Erythroblast (primary cell): ENCODE measurements at places on chromosomes 12 and 14.

- DNase-seq: no peak
Measured at GRCh38 chr12:73452672-73453469, 1084.8 kb upstream of the ATXN7L3B start.

- DNase-seq: no peak
Measured at GRCh38 chr12:78402366-78403134, 462.0 kb upstream of the SYT1 start.

DNA sequence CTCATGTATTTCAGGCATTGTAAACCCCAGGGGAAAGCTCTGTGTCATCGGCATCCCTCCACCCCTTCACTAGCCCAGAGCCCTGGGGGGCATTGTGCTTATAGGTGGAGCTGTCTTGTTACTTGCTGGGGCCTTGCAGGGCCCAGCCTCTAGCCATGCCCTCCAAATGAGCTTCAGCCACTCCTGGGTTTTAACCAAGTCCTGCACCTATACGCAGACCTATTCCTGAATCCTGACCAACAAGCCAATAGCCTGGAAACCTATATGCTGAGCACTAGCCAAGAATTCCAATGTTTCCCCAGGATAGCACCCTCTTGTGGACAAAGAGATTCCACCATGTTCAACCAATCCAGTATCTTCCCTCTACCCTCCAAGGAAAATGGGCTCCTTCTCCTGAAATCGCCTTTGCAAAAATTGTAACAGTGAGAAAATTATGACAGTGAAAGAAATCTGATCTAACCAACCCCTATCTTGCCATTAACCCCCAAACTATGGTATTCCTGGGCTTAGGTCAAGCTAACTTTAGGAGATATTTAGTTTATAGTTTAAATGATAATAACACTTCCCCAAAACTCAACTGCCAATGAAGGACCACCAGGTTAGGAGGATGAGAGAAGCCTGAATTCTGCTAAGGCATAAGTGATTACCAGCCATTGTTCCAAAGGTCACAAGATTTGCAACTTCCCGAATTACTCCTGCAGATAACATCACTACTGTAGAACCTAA is 55.5 kb downstream of the TTC7B start:
- DNase-seq: peak; percentile 48

DNA sequence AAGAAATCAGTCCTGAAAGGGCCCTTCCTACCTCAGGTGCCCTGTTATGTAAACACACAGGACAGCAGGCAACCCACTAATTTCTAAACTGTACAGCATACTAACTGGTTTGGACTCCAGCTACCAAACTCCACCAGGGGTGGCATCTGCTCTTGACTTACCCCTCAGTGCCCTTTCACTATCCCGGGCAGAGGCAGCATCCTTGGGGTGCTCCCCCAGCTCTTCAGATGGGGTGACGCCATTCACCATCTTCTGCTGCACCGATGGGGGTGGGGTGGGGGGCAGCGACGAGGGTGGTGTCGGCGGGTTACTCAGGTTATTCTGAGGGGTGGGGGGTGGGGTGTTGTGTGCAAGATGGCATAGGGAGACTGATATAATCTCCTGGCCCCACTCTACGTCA is 11.5 kb upstream of the PRKAG1 start:
- DNase-seq: no peak

GRCh38 chr12:129119537-129119936 is 266.3 kb downstream of the GLT1D1 start:
- DNase-seq: no peak

- DNase-seq: no peak
Measured at GRCh38 chr12:69008520-69008919, 75.5 kb upstream of the CPM start.

DNA sequence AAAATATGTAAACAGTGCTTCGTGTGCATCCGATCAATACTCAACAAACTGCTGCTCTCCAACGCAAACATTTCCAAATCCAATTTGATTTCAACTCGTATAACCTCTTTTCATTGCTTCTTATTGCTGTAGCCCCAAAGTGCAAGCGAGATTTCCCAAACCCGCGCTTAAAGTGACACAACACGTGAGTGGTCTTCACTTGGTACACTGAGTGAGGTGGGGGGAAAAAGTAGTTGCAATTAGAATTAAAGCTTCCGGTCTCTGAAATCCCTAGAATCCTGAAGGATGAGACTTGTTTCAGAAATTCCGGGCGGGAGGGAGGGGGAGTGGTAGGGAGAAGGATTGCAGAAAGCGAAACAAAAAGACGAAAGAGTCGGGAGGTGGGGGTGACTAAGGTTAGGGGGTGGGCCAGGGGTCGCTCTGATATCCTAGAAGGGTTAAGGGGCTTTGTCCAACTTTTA is 387.5 kb downstream of the BCAT1 start:
- no peak for DNase-seq

DNA sequence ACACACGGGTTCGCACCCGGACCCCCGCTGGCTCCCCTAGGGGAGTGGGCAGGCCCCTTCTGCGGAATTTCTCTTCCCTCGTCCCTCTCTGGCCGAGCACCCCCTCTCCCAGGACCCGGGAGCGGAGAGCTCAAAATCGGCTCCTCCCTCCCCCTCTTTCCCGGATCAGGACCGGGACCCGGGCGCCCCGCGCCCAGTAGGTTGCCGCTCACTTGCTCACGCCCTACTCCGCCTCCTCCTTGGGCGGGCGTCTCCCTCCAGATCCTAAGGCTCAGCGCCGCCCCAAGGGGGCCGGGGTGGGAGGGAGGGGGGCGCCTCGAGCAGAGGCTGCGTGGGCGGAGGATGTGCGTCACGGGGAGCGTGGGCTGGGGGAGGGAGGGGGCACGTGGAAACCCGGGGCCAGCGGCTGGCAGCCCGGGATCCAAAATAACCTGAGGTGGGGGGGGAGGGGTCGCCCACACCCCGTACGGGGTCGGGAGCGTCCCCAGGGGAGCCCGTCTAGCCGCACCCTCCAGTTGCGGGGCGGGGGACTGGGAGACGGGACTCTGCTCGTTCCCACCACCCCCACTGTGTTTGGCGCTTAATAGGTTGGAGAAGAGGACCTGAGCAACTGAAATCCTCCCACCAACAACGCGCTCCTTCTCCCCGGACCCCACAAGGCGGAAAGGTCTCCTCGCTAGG is 1.8 kb upstream of the NAB2 start:
- peak; percentile 80 for DNase-seq

DNA sequence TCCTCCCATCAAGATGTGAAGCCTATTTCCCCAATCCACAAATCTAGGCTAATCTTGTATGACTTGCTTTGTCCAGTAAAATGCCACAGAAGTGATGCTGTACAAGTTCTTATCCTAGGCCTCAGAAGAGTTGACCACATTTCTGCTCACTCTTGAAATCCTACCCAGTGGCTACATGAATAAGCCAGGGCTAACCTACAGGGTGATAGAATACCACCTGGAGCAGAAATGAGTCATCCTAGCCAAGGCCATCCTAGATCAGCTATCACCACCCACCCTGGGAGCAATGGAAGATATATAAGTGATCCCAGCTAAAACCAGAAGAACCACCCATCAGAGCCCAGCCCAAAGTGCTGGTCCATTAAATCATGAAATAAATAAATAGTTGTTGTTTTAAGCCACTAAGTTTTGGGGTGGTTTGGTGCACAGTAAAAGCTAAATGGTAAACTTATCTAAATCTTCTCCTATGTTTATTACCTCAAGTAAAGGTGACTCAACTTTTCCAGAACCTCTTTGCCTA is 105.1 kb downstream of the RPS29 start:
- no peak for DNase-seq

GRCh38 chr12:71397433-71397954 is 42.1 kb upstream of the LGR5 start:
- no peak for DNase-seq

- no peak for DNase-seq
Measured at GRCh38 chr12:70486588-70486987, 120.5 kb downstream of the KCNMB4 start.

- no peak for DNase-seq
Measured at GRCh38 chr12:65875640-65876071, 51.4 kb downstream of the HMGA2 start.

GRCh38 chr14:33363682-33364081 is 425.0 kb downstream of the NPAS3 start:
- DNase-seq: no peak

DNA sequence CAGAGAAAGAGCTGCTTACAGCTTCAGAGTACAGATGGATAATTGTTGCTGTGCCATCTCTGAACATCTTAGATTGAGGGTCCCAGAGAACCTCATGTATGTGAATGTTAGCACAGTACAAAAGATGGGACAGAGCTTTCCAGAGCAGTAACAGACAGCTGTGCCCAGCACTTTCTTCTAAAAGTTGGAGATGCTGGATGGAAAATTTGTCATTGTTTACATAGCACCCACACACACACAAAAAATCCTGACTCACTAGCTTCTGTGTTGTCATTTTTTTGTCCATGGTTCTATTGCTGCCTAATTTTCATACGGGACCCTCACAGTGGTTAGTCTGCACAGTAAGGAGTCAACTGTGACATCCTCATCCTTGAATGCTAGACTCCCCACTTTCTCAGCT is 374.7 kb downstream of the DIO2 start:
- no peak for DNase-seq

DNA sequence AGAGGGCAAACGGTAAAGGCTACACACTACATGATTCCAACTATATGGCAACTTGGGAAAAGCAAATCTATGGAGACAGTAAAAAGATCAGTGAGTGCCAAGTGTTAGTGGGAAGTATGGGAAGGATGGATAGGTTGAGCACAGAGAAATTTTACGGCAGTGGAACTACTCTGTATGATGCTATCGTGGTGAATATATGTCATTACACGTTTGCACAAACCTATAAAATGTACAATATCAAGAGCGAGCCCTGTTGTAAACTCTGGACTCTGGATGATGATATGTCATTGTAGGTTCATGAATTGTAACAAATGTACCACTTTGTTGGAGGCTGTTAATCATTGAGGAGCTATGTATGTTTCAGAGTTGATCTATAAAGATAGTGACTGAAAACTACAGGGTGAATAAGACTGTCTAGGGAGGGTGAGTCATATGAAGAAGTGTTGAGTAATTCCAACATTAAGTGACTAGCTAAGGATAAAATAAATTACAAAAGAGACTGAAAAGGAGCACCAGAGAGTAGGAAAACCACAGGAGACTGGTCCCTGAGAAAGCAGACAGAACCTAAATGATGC is 349.2 kb upstream of the LMO3 start:
- DNase-seq: no peak
